Stimulated activated CD8-positive, alpha-beta memory T cell treated with anti-CD3 and anti-CD28 coated beads, Interleukin-7, amount 100 ng/mL, for 48 hours (primary cell): ENCODE measurements at places on chromosomes 2 and 18.

- no peak for DNase-seq
Measured at GRCh38 chr18:56890632-56891031, 239.5 kb downstream of the WDR7 start.

GRCh38 chr2:150060341-150060740 is 427.1 kb downstream of the RND3 start:
- DNase-seq: no peak

- DNase-seq: no peak
Measured at GRCh38 chr18:22827216-22827615, 105.9 kb upstream of the RBBP8 start.

DNA sequence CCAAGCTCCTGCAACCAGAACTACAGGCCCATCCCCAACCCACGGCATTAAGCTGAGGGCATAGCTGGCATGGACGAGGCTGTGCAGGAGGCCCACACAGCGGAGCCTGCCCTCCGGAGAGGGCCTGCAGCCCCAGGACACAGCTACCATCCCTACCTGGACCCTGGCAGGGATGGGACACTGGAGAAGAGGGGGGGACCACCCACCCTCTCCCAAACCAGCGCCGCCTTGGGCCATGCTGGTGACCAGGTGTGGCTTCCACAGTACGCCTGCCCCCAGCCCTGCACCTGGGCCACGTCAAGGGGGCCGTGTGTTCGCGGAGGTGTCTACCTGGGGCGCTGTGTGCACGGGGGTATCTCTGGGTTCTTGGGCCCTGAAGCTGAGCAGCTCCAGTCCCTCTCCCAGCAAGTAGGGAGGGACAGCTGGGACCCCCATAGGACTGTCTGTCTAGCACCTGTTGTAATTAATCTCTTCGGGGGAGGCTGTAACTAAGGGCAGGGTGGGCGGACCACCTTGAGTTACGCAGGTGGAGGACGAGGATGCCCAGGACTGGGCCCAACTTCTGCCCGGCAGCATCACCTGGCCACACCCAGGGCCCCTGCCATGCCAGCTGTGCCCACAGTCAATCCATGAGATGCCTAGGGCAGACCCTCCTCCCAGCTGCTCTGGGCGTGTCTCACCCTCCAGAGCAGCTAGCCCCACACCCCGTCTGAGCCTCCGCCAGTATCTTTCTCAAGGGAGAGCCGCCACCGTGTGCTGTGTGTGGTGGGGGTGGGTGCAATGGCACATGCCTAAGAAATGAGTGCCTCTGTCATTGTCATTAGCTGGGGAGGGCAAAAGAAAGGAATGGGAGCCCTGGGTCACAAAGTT is 18.3 kb downstream of the HS6ST1 start:
- no peak for DNase-seq

- no peak for DNase-seq
Measured at GRCh38 chr2:225487878-225488416, 88.4 kb downstream of the NYAP2 start.

- DNase-seq: no peak
Measured at GRCh38 chr18:45416168-45416567, 199.1 kb upstream of the SLC14A2 start.

DNA sequence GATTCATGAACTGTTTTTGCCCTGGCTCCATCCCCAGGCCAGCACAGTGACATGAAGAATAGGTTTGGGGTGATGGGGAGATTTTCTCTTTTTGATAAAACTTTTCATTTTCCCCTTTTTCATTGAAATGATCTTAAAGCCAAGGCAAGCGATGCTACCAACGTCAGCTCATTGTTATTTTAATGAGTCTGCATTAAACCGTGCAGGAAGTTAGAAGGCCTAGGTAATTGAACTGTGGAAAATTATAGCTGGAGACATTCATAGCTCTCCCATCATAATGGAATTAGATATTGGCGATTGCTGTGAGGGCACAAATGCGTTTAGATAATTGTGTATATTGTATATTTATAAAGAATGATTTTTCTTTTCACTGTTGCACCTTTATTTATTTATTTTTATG is 33.2 kb downstream of the SMARCAL1 start:
- DNase-seq: no peak

- no peak for DNase-seq
Measured at GRCh38 chr2:236798491-236798890, 228.9 kb downstream of the ACKR3 start.

DNA sequence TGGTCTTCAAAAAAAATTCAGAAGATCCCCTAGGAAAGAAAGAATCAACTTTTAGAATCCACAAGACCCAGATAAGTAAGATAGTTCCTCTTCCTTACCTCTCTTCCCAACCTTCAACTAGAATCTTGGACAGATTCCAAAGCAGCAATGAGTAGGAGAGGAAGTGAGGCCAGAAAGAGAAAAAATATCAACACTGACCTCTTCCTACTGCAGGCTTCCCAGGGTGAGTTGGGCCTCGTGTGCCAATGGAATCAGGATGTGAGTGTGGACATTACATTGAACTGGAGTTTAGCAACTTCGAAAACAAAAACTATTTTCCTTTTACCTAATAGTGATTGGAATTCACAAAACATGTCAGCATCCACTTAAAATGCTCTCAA is 102.5 kb upstream of the PIEZO2 start:
- no peak for DNase-seq
